ENCODE measurements at places on chromosomes 3 and 15.

GRCh38 chr15:77784361-77785292, 151.9 kb upstream of the LINGO1 start:
- H3K27me3 ChIP-seq = no peaks in the 10 kb centered on the region
- peaks cover 12% of the 10 kb centered on the region for H3K36me3 ChIP-seq
- no peak overlapping the region for H3K4me3 ChIP-seq
- peak; percentile 70 for DNase-seq

- H3K4me1 ChIP-seq = no peaks in the 10 kb centered on the region
- no peak for DNase-seq
- no peaks in the 10 kb centered on the region for H3K27me3 ChIP-seq
- H3K27ac ChIP-seq = no peak overlapping the region
Measured at GRCh38 chr15:81168131-81168526, 28.6 kb upstream of the IL16 start.

- H3K4me1 ChIP-seq = peaks cover 2% of the 10 kb centered on the region
- no peak for DNase-seq
- no peaks in the 10 kb centered on the region for H3K27me3 ChIP-seq
- H3K4me3 ChIP-seq = no peak overlapping the region
Measured at GRCh38 chr3:136725468-136725867, 26.7 kb downstream of the STAG1 start.

DNA sequence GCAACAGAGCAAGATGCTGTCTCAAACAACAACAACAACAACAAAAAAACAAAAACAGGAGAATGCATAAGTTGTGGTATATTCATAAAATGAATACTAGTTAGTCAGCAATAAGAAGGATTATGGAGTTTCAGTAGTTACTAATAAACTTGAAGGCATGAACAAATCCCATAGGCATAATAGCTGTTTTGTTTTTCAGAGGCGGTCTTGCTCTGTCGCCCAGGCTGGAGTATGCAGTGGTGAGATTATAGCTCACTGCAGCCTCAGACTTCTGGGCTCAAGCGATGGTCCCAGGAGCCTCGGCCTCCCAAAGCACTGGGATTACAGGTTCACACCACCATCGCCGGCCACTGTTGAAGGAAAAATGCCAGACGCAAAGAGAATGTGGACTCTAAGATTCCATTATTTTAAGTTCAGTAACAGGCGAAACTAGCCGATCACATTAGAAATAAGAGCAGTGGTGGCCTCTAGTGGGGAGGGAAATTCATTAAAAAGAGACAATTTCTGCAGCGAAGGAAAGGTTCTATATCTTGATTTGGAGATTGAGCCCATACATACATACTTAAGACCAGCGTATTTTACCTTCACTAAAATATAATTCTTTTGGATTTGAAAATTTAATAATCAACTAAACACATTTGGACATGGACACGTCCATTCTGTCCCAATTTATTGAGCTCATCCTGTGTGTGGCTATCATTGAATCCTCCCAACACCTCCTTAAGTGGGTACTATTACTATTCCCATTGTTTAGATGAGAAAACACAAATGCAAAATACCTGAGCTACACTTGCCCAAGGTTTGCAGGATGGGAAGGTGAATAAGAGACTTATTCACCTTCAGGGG, 27.4 kb upstream of the HDAC11 start:
- no peak for DNase-seq
- no peaks in the 10 kb centered on the region for H3K27me3 ChIP-seq
- no peaks in the 10 kb centered on the region for H3K36me3 ChIP-seq

GRCh38 chr3:48678056-48678455, 7.7 kb downstream of the NCKIPSD start:
- no peak overlapping the region for H3K4me3 ChIP-seq
- peaks cover 36% of the 10 kb centered on the region for H3K36me3 ChIP-seq
- H3K4me1 ChIP-seq = no peaks in the 10 kb centered on the region
- DNase-seq = no peak

- no peaks in the 10 kb centered on the region for H3K36me3 ChIP-seq
- no peaks in the 10 kb centered on the region for H3K27me3 ChIP-seq
- peak; percentile 82 for DNase-seq
- H3K27ac ChIP-seq = no peak overlapping the region
Measured at GRCh38 chr3:157239082-157239704, 79.2 kb upstream of the CCNL1 start.

DNA sequence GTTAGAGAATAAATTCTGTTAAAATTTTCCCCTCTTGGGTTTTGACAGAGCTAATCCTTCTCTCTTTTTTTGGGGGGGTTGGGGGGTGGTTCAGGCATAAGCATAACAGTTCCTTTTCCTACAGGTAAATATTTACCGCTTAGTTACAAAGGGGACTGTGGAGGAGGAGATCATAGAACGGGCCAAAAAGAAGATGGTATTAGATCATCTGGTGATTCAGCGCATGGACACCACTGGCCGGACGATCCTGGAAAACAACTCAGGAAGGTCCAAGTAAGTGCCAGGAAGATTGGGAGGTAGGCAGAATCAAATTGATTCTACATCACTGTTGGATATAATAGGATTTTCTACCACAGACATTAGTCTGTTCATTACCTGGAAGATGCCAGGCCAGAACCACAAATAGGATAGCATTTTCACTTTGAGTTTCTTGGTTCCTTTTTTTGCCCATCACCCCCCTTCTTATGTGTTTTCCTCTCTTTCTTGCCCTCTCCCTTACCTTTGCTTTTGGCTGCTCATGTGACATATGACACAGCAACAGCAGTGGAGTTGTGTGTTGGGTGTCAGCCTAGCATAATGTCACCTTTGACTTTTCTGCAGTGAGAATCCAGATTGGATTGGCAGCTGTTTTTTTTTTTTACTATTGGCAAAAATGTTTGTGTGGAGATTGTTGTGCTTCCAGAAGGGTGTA, 79.0 kb downstream of the CHD2 start:
- no peaks in the 10 kb centered on the region for H3K4me1 ChIP-seq
- no peaks in the 10 kb centered on the region for H3K27me3 ChIP-seq
- no peak overlapping the region for H3K4me3 ChIP-seq
- peaks cover 60% of the 10 kb centered on the region for H3K36me3 ChIP-seq

- peaks cover 17% of the 10 kb centered on the region for H3K36me3 ChIP-seq
- H3K4me3 ChIP-seq = no peak overlapping the region
- H3K27ac ChIP-seq = no peak overlapping the region
Measured at GRCh38 chr3:97871801-97872524, 50.2 kb downstream of the CRYBG3 start.

Measured in H9 (cell line).